Gastroesophageal sphincter (tissue), 4 donors: ENCODE measurements at places on chromosomes 3 and 15. TPM values are rescaled to one million over a fixed set of nuclear protein-coding genes. Genes with fewer than 3 reads are reported as not detected.
A peak's percentile ranks its signal among the peaks of the same experiment; 100 is the strongest.

The PARP3 gene
- 19.5 TPM for total RNA-seq

The LSMEM2 gene
- total RNA-seq: not detected

The ZNF620 gene
- 7.0 TPM for total RNA-seq

The RGMA gene
- 99.4 TPM for total RNA-seq

The STRIT1 gene
- total RNA-seq: not detected

GRCh38 chr3:130968221-130968620 is 58.4 kb downstream of the ASTE1 start:
- no peak overlapping the region for H3K4me3 ChIP-seq
- ATAC-seq: no peak
- H3K27me3 ChIP-seq: no peaks in the 10 kb centered on the region
- H3K36me3 ChIP-seq: peaks cover 82% of the 10 kb centered on the region

DNA sequence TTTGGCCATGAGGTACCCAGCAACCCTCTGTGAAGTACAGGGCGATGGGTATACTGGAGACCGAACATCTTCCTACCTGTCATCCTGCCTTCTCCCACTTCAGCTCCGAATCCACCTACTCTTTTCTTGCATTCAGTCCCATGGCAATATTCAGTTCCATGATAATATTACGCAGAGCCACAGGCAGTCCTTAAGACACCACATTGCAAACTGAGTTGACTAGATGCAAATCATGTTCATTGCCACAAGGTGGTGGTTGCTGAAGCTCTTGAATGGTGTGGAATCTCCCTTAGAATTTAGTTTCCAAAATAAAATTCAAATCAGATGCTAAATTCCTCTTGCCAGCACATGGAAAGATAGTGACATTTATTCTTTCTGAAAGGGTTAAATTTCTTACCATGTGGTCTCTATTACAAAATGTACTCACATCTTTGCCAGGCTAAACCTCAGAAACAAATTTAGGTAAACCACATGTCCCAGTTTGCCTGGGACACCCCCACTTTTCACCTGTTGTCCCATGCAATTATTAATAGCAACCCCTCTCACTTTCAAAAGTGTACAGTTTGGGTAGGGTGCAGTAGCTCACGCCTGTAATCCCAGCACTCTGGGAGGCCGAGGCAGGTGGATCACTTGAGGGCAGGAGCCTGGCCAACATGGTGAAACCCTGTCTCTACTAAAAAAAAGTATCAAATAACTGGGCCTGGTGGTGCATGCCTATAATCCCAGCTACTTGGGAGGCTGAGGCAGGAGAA is 1.7 kb upstream of the NME9 start:
- no peaks in the 10 kb centered on the region for H3K36me3 ChIP-seq
- H3K27me3 ChIP-seq: no peaks in the 10 kb centered on the region
- no peak for ATAC-seq
- peaks cover 22% of the 10 kb centered on the region for H3K4me1 ChIP-seq
- no peak overlapping the region for H3K27ac ChIP-seq

DNA sequence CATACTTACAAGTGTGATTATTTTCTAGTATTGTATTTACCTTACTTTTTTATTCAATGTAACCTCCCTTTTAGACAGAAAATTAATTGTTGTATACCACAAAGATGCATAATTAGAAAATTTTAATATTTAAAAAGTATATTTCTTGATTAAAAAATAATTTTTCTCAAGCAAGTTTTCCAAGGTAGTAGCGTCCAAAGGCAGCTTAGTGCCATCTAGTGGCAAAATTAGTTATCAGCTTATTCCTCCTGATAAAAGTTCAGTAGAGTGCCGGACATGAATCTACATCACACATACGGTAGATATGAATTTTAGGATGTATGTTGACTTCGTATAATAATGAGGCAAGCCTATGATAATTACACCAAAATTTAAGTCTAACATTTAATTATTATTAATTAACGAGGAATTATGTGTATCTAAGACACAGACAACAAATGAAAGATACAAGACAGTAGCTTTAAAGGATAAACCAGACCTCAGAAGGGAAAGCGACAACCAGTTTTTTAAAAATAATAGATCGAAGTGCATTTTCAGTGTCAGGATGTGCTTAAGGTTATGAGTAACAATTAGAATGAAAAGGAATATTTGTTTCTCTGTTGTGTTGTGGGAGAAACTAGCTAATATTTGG is 405.9 kb downstream of the ROBO1 start:
- ATAC-seq: no peak
- H3K4me1 ChIP-seq: no peaks in the 10 kb centered on the region
- no peaks in the 10 kb centered on the region for H3K36me3 ChIP-seq
- H3K4me3 ChIP-seq: no peak overlapping the region

DNA sequence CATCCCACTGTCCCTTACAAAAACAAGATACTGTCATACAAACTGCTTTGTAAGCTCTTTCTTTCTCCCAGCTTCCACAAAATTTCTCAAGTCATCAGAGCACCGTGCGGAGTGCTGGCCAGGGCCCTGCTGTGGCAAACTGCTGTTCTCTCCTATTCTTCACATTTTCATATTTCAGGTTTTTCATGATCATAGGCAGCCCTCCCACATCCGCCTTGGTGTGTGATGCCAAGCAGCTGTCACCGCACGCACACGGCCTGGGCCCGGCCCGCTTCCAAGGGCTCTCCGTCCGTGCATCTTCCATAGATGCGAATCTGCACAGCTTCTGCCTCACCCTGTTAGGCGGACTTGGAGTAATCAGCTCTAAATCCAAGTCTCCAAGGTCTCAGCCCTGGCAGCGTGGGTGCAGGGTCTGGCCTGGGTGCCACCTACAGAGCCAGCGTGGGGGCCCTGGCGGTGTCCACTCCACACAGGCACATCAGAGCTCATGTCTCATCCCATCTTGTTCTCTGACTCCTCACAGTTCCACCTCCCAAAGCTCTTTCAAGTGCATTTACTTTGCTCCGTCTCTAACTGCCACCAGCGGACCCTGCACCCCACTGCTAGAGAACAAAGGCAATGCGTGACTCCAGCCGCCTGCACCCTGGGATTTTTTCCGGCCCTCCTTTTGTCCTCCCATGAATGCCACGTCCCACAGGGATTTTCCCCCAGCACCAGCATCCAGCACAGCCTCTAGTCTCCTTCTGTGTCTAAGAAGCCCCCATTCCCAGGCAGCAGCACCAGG is 27.2 kb downstream of the CYFIP1 start:
- H3K27ac ChIP-seq: no peak overlapping the region
- H3K4me1 ChIP-seq: no peaks in the 10 kb centered on the region
- H3K27me3 ChIP-seq: no peaks in the 10 kb centered on the region
- no peak overlapping the region for H3K4me3 ChIP-seq

GRCh38 chr15:90191794-90192509 is 9.2 kb upstream of the SEMA4B start:
- H3K36me3 ChIP-seq: no peaks in the 10 kb centered on the region
- H3K27me3 ChIP-seq: no peaks in the 10 kb centered on the region
- peaks cover 34% of the 10 kb centered on the region for H3K4me1 ChIP-seq

GRCh38 chr3:121529308-121529707 is 16.5 kb downstream of the POLQ start:
- H3K36me3 ChIP-seq: no peaks in the 10 kb centered on the region
- no peak for ATAC-seq
- no peaks in the 10 kb centered on the region for H3K4me1 ChIP-seq
- no peak overlapping the region for H3K4me3 ChIP-seq
- no peaks in the 10 kb centered on the region for H3K27me3 ChIP-seq
- H3K27ac ChIP-seq: no peak overlapping the region

GRCh38 chr15:37246856-37247255 is 146.5 kb upstream of the MEIS2 start:
- no peak overlapping the region for H3K27ac ChIP-seq
- no peak for ATAC-seq
- no peaks in the 10 kb centered on the region for H3K36me3 ChIP-seq
- H3K27me3 ChIP-seq: no peaks in the 10 kb centered on the region
- no peak overlapping the region for H3K4me3 ChIP-seq
- no peaks in the 10 kb centered on the region for H3K4me1 ChIP-seq

- no peak overlapping the region for H3K27ac ChIP-seq
- H3K4me3 ChIP-seq: no peak overlapping the region
- H3K27me3 ChIP-seq: no peaks in the 10 kb centered on the region
- no peak for ATAC-seq
- H3K36me3 ChIP-seq: peaks cover 100% of the 10 kb centered on the region
- no peaks in the 10 kb centered on the region for H3K4me1 ChIP-seq
Measured at GRCh38 chr3:9473496-9474065, 76.2 kb downstream of the SETD5 start.

DNA sequence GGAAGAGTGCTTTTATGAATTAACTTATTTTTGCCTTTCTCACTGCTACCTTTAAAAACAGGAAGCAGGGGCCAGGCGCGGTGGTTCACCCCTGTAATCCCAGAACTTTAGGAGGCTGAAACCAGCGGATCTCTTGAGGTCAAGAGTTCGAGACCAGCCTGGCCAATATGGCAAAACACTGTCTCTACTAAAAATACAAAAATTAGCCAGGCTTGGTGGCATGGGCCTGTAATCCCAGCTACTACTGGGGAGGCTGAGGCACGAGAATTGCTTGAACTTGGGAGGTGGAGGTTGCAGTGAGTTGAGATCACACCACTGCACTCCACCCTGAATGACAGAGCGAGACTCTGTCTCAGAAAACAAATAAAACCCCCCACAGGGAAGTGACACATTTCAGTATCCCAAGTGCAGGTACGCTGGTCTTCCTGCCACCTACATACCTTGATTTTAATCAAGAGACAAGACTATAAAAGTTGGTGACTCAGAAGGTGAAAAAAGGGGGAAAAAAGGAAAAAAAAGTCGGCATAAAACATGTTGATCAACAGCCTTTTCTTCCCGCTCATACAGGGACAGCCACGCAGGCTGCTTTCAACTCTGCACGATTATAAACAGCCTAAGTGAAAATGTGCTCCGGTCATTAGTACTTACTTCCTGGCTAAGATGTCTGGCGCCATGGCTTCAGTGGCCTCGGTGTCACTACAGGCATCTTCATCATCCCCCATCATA is 18.8 kb downstream of the PPP1R2 start:
- H3K27ac ChIP-seq: no peak overlapping the region
- no peak overlapping the region for H3K4me3 ChIP-seq
- ATAC-seq: no peak
- peaks cover 42% of the 10 kb centered on the region for H3K36me3 ChIP-seq

- H3K36me3 ChIP-seq: no peaks in the 10 kb centered on the region
- no peak overlapping the region for H3K4me3 ChIP-seq
- no peaks in the 10 kb centered on the region for H3K27me3 ChIP-seq
- H3K4me1 ChIP-seq: no peaks in the 10 kb centered on the region
- no peak overlapping the region for H3K27ac ChIP-seq
- ATAC-seq: peak; percentile 61
Measured at GRCh38 chr3:73086071-73086494, 24.6 kb downstream of the EBLN2 start.

DNA sequence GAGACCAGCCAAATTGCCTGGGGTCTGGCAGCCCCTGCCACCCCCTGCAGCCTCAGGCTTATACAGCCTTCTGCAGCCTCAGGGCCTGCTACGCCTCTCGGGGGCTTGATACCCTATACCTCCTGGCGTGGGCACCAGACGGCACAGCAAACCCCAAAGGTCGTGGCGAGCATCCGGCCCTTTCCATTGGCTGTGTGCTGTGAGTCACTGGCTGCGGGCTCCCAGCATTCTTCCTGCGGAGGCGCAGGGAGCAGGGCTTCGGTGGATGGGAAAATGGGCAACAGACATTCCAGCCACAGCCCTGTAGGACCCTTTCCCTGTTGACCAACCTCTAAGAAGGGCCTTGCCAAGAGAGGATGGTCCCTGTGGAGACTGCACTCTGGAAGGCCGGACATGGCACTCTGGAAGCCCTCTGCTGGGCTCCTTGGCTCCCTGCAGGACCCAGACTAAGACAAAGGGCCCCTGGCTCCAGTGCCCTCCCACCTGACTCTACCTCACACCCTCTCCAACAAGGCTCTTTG is 59.6 kb downstream of the ITGA11 start:
- no peaks in the 10 kb centered on the region for H3K36me3 ChIP-seq
- no peak overlapping the region for H3K4me3 ChIP-seq
- no peaks in the 10 kb centered on the region for H3K27me3 ChIP-seq
- no peak for ATAC-seq
- H3K4me1 ChIP-seq: no peaks in the 10 kb centered on the region
- no peak overlapping the region for H3K27ac ChIP-seq

GRCh38 chr3:101942356-101942755 is 93.0 kb downstream of the NFKBIZ start:
- no peak overlapping the region for H3K27ac ChIP-seq
- H3K27me3 ChIP-seq: no peaks in the 10 kb centered on the region
- H3K4me1 ChIP-seq: peaks cover 9% of the 10 kb centered on the region
- H3K36me3 ChIP-seq: no peaks in the 10 kb centered on the region
- ATAC-seq: no peak

- ATAC-seq: no peak
- no peaks in the 10 kb centered on the region for H3K4me1 ChIP-seq
- peaks cover 5% of the 10 kb centered on the region for H3K27me3 ChIP-seq
- no peak overlapping the region for H3K4me3 ChIP-seq
- no peaks in the 10 kb centered on the region for H3K36me3 ChIP-seq
Measured at GRCh38 chr3:312160-312733, 115.7 kb downstream of the CHL1 start.

- no peak for ATAC-seq
- H3K36me3 ChIP-seq: no peaks in the 10 kb centered on the region
- no peak overlapping the region for H3K27ac ChIP-seq
Measured at GRCh38 chr15:60871731-60872130, 357.4 kb downstream of the RORA start.

- no peaks in the 10 kb centered on the region for H3K4me1 ChIP-seq
- H3K36me3 ChIP-seq: no peaks in the 10 kb centered on the region
- H3K27ac ChIP-seq: peak overlapping the region; percentile 65
- no peak overlapping the region for H3K4me3 ChIP-seq
- H3K27me3 ChIP-seq: no peaks in the 10 kb centered on the region
Measured at GRCh38 chr3:70974747-70975146, 608.8 kb downstream of the FOXP1 start.

DNA sequence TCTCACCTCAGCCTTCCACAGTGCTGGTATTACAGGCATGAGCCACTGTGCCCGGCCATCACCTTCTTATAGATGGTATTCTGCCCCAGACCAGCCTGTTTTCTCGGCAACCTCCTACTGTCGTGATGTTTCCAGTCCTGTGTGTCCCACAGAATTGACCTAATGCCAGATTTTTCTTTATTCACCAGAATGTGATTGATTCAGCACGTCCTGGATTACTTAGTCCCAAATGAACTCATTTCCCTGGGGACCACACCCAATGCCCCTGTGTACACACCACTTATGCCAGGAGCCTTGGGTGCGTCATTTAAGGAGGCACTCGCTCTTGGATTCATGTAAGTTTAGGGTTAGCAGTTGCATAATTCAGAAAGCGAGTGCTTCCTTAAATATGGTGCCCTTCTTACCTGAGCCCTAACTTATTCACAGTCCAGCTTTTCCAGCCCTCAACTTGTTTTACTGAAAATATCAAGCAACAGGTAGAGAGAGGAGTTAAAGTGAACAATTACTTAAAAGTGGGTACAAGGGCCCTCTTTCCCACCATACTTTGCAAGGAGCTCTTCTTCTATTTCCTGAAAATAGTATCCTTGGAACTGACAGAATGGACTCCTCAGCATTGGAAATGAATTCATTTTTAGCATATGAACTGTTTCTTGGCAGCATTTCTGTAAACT is 64.6 kb upstream of the UBE2E1 start:
- H3K27ac ChIP-seq: no peak overlapping the region
- no peaks in the 10 kb centered on the region for H3K36me3 ChIP-seq
- H3K4me3 ChIP-seq: no peak overlapping the region
- H3K4me1 ChIP-seq: no peaks in the 10 kb centered on the region
- no peaks in the 10 kb centered on the region for H3K27me3 ChIP-seq
- ATAC-seq: no peak

GRCh38 chr3:46096336-46096735 is 69.1 kb upstream of the XCR1 start:
- H3K27ac ChIP-seq: peak overlapping the region; percentile 81
- no peak for ATAC-seq

- H3K27me3 ChIP-seq: no peaks in the 10 kb centered on the region
- peaks cover 9% of the 10 kb centered on the region for H3K4me1 ChIP-seq
- H3K4me3 ChIP-seq: no peak overlapping the region
- H3K27ac ChIP-seq: no peak overlapping the region
- ATAC-seq: no peak
Measured at GRCh38 chr15:89772932-89773583, 3.1 kb upstream of the MESP2 start.
